ENCODE measurements at places on chromosomes 4 and X. TPM values are rescaled to one million over a fixed set of nuclear protein-coding genes. Genes with fewer than 3 reads are reported as not detected.

The MAGEE2 gene
- not detected for total RNA-seq

The OTUD6A gene
- not detected for total RNA-seq

The APELA gene
- total RNA-seq: 6.4 TPM

The AMBN gene
- total RNA-seq: not detected

The MAML3 gene
- 44.4 TPM for total RNA-seq

The OPRPN gene
- not detected for total RNA-seq

The GC gene
- total RNA-seq: 168 TPM

The TMEM184C gene
- total RNA-seq: 49.8 TPM

The DCAF12L2 gene
- 1.1 TPM for total RNA-seq

The EPHA5 gene
- total RNA-seq: not detected

The GRK4 gene
- 14.9 TPM for total RNA-seq

The CSAG3 gene
- not detected for total RNA-seq

The DMRTC1B gene
- 6.3 TPM for total RNA-seq

The SPANXA2 gene
- total RNA-seq: not detected

The NUP62CL gene
- total RNA-seq: 16.0 TPM

The SOD3 gene
- 6.2 TPM for total RNA-seq

The PNMA6A gene
- 7.0 TPM for total RNA-seq

The TRIM2 gene
- total RNA-seq: 52.5 TPM

The FANCB gene
- 8.0 TPM for total RNA-seq

The CSN1S1 gene
- total RNA-seq: not detected

The SMIM31 gene
- not detected for total RNA-seq

The MAGIX gene
- 5.0 TPM for total RNA-seq

The TNMD gene
- total RNA-seq: not detected

The FHDC1 gene
- 11.6 TPM for total RNA-seq

The SPATA4 gene
- 0.93 TPM for total RNA-seq

The KLF3 gene
- total RNA-seq: 97.1 TPM

The CITED1 gene
- total RNA-seq: 2.0 TPM

The PCDH10 gene
- 0.53 TPM for total RNA-seq

The UGT2B17 gene
- not detected for total RNA-seq

The GSX2 gene
- total RNA-seq: not detected

The LRRC66 gene
- 0.58 TPM for total RNA-seq

The TMEM255A gene
- 0.51 TPM for total RNA-seq

The FAM9B gene
- total RNA-seq: not detected

The CXCL6 gene
- 1.1 TPM for total RNA-seq

The CABS1 gene
- total RNA-seq: not detected

The SYAP1 gene
- 59.0 TPM for total RNA-seq

Measured in progenitor cell of endocrine pancreas (in vitro differentiated cells).